ENCODE measurements at places on chromosomes 1 and 21.

GRCh38 chr1:153386500-153386901 lies 4.4 kb downstream of the S100A8 start:
- no peak for DNase-seq

- no peak for DNase-seq
Measured at GRCh38 chr1:60848583-60849188, 233.7 kb upstream of the NFIA start.

- DNase-seq = no peak
Measured at GRCh38 chr21:35587841-35588380, 472.4 kb downstream of the SETD4 start.

- DNase-seq = no peak
Measured at GRCh38 chr1:193308438-193308837, 122.0 kb upstream of the B3GALT2 start.

DNA sequence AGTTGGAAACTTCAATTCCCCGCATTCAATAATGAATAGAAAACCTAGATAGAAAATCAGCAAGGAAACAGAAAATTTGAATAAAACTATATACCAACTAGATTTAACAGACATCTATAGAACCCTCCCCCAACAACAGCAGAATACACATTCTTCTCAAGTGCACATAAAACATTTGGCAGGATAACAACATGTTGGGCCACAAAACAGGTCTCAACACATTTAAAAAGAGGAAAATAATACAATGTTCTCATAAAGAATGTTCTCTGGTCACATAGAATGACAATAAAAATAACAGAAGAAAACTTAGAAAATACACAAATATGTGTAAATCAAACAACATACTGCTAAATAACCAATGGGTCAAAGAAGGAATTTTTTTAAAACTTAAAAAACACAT lies 24.9 kb downstream of the ITGB3BP start:
- no peak for DNase-seq

DNA sequence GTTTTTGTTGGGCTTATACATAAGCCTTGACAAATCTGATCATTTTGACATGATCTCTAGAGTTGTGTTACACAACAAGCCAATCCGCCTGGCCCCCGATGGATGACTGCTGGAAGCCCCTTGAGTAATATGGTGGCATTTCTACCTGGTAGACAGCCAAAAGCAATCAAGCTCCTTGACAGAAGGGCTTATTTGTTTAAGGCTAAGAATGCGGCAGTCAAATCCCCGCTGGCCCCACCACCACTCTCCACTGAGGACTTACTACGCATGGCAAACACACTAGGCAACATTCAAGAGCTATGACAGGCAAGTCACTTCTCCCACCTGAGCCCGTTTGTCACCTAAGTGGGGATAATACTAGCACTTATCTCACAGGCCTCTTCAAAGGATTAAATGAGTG lies 33.4 kb upstream of the C1orf198 start:
- no peak for DNase-seq

DNA sequence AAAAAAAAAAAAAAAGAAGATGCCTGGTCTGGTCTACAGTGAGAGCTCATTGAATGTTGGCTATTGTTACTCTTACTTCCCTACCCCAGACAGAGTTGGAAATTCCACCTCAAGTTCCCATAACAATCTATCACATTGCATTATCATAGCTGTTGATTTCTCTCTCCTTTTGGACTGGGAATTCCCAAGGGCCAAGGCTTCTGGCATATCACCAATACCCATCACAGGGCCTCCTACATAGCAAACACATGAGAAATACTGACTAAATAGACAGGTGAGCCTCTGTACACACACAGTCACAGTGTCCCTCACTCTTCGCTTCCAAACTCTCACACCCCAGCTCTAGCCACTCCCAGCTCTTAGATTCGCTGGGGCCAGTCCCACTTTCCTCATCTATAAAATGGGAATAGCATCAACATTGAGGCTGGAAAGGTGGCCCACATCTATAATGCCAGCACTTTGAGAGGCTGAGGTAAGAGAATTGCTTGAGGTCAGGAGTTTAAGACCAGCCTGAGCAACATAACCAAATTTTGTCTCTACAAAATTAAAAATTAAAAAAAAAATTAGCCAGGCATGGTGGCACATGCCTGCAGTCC lies 6.4 kb downstream of the PTAFR start:
- DNase-seq = no peak

GRCh38 chr1:71676979-71677925 lies 596.4 kb upstream of the ZRANB2 start:
- no peak for DNase-seq

- DNase-seq = no peak
Measured at GRCh38 chr21:20522611-20523010, 475.6 kb upstream of the NCAM2 start.

DNA sequence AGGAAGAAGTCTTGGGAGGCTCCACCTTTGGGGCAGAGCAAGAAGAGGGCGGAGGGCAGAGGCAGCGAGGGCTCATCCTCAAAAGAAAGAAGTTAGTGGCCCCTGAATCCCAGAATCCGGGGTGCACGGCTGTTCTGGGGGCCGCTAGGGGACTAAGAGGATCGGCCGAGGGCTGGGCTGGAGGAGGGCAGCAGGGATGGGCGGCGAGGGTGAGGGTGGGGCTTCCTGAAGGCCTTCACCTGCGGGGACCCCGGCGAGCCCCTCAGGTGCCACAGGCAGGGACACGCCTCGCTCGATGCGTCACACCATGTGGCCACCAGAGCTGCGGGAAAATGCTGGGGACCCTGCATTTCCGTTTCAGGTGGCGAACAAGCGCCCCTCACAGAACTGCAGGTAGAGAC lies 23.9 kb downstream of the COL6A1 start:
- DNase-seq = no peak

- no peak for DNase-seq
Measured at GRCh38 chr21:45970674-45971615, 10.6 kb upstream of the COL6A1 start.

DNA sequence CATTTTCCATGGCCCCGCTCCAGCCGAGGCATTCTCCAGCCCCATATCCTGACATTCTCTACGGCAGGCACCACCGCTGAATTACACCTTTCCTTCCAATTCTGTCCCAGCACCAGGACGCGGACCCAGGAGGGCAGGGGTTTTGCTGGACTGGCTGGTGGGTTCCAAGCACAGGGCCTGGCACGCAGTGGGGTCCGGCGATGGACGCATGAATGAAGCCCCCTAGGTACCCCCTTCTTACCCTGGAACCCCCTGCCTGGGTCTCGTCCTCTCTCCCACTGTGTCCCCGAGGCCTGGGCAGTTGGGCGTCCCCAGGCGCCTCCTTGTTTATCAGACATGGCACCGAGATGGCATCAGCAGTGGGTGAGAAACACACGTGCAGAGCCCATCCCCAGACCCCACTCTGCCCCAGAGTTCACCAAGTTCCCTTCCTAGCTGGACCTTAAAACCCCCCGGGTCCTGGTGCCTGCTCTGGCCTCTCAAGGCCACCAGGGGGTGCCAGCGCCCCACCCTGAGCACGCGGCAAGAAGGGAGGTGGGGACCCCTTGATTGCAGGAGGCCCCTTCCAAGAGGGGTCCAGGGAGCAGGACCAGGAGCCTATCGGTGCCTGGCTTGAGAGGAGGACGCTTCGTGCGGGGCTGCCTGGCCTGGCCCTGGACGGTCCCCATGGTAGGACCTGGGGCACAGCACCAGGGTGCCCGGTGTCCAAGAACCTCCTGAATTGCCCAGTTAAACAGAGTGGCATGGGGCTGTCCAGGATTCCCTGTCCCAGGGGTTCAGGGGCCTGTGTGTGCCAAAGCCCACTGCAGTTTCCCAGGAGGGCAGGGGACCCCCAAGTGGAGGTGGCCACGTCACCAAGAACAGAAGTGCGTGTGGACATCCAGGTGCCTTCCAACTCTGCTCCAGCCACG lies 46.1 kb downstream of the MEGF6 start:
- no peak for DNase-seq

- no peak for DNase-seq
Measured at GRCh38 chr1:160130939-160131338, 15.4 kb downstream of the ATP1A2 start.

DNA sequence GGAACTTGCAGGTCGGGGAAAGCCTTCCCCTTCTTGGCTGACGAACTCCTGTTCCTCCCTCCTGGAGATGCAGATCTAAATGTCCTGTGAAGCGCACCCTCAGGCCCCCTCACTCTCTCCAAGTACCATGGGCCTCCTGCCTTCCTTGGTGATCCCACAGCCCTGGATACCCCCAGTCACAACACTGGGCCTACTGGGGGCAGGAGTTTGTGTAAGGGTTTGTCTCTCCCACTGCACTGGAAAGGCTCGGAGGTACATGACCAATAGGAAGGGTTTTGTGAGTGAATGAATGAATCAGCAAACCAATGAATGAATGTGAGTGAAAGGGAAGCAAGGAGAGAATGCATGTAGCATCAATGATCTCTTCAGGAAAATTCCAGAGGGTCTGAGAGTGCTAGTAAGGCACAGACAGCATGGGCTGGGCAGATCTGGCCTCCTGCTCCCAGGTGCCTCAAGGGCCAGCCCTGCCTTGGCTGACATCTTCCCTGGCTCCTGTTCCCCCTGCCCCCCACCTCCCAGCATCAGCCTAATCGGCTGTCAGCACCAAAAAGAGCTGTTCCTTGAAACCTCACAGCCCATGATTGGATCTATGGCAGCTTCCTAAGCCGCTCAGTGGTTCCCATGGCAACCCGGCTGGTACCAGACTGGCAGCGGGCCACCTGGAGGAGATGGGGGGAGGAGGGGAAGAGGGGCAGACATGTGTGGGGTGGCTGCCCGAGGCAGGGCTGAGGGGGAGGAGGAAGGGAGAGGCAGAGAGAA lies 95.8 kb downstream of the VWA5B1 start:
- DNase-seq = no peak

DNA sequence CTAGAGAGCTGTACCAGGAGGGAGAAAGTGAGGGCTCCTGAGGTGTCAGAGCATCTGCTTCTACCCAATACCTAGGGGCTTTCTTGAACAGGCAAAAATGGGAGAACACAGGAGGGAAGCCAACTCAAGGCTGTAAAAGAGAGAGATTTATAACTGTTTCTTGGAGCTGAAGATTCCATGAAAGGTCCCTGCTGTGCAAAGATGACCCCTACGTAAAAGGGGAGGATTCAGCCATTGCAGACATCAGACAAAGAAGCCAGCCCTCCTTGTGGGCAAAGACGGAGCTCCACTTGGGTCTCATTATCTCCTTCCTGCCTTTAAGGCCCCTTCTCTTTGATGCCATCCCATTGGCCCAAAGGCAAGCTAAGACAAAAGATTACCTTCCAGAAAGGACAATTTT lies 524.1 kb upstream of the CAMK1G start:
- DNase-seq = no peak

DNA sequence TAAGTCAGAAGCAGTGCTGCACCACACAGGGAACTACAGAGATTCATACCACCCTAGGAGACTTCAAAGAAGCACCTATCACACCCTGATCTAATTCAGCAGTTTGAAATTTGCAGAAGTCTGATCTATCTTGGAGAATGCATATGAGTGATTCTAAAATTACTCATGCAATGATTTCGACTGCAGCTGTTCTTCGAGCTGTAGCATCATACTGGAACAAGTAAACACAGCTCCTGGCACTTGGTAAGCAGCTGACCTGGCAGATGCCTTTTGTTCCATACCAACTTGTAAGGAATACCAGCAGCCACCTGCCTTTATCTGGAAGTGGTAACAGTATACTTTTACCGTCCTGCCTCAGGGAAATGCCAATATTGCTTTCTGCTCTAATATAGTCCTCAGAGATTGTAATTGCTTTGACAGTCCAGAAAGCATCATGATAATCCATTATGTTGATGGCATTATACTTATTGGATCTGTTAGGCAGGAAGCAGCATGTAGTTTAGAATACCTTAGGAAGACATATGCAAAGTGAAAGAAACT lies 25.7 kb downstream of the AADACL4 start:
- no peak for DNase-seq

DNA sequence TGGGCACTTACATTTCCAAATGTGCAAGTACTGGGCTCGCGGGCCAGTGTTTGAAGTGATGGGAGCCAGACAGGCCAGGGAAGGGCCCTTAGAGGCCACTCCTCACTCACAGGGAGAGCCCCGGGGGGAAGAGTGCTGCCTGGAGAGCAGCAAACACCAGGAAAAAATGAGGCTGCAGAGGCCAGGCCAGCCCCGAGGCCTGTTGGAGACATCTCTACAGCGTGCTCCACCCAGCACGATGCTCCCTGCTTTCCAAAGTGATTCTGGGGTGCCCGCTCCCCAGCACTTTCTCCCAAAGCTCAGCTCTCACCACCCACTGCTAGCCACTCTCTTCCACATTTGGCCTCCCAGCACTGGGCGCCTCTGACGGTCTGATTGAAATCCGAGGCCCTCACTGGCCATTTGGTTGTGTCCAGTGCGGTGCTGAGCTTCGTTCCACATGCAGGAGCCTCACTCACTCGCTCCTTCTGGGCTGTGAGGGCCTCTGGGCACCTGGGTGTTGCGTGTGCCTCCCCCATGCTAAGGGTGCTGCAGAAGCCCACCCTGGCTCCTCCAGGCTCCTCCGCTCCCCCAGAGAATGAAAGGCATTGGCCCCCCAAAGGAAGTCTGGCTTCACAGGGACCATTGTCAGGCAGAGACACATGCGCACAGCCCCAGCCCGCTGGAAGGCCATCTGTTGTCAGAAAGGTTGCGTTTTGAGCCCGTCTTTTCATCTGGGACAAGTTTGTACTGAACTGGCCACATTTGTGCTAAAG lies 385.4 kb upstream of the VAMP3 start:
- no peak for DNase-seq

- DNase-seq = no peak
Measured at GRCh38 chr21:35905096-35905962, 155.0 kb downstream of the SETD4 start.

DNA sequence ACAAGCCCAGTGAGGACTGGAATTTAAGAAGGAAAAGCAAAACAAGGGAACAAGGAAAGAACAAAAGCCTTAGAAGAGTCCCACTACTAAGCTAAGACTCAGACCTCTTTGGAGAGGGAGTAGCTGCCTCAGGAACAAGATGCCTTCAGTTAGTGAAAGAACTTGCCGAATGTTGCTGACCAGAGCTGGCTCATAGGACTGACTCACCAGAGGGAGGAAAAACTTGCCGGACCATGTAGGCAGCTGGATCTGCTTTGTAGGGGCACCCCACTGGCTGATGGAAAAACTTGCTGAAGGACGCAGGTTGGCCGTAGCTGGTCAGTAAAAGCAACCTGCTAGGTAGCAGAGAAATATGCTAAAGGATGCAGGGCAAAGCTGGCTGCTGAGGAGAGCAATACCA lies 15.3 kb upstream of the ZSWIM5 start:
- no peak for DNase-seq

- no peak for DNase-seq
Measured at GRCh38 chr1:177170756-177171535, at the start of gene BRINP2. TSS of gene BRINP2 (plus strand) at chr1:177170958. CDS start at chr1:177229877, 58,919 bp downstream.

DNA sequence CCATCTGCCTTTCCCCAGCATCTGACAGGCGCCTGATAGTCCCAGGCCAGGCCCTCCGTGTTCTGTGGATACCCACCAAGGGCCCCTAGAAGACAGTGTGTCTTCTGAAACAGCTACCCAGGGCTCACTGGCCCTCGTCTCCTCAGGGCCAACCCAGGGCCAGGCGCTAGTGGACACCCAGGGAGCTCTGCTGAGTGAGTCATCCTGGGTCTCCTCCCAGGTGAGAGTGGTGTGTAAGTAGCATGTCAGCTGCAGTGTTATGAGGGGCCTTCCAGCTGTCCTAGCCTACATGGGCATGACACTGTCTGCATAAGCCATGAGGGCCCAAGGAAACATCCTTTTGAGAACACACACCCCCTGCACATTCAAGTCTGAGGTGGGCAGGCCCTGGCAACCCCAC lies 36.7 kb downstream of the CHD5 start:
- DNase-seq = no peak
